ENCODE measurements at places on chromosomes 5 and 9.

- DNase-seq, result no peak
These were observed 25.0 kb upstream of the CAPSL start for GRCh38 chr5:35963381-35963843.

DNA sequence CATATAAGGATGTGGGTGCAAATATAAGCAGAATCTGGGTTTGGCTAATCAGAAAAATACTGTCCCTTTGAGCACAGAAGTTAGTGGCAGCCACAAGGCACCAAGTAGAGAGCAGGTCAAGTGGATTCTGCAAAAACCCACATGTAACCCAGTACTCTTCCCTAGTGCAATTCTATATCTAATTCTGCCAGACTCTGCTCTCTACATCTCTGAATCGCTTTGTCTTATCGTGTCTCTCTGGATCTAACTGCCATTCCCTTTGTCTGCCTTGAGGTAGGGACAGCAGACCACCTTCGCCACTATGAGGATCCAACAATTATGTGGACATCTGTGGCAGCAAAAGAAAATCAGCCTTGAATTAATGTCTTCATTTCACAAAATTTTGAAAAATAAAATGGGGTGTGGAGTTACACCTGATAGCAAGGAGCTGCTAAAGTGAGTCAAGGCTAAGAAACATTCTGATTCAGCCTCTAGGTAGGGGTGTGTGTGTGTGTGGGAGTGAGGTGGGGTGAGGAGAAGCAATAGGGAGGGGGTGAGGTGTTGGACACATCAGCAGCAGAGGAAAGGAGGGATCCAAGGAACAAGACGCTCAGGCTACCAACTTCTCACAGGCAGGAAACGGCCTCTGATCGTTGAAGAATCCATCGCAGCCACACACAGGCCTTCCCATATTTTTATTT is 33.7 kb upstream of the ZNF366 start:
- no peak for DNase-seq

GRCh38 chr9:127078988-127079387 is 43.4 kb downstream of the ANGPTL2 start:
- no peak for DNase-seq

GRCh38 chr5:150599917-150600511 is 40.4 kb upstream of the SYNPO start:
- DNase-seq, result no peak

GRCh38 chr5:16600397-16600796 is 16.4 kb downstream of the RETREG1 start:
- DNase-seq, result no peak

GRCh38 chr9:90365666-90366065 is 277.0 kb downstream of the DIRAS2 start:
- DNase-seq, result no peak

- no peak for DNase-seq
These were observed 69.6 kb downstream of the IL31RA start for GRCh38 chr5:55920784-55921183.

GRCh38 chr5:135978212-135978631 is 23.4 kb upstream of the LECT2 start:
- no peak for DNase-seq

DNA sequence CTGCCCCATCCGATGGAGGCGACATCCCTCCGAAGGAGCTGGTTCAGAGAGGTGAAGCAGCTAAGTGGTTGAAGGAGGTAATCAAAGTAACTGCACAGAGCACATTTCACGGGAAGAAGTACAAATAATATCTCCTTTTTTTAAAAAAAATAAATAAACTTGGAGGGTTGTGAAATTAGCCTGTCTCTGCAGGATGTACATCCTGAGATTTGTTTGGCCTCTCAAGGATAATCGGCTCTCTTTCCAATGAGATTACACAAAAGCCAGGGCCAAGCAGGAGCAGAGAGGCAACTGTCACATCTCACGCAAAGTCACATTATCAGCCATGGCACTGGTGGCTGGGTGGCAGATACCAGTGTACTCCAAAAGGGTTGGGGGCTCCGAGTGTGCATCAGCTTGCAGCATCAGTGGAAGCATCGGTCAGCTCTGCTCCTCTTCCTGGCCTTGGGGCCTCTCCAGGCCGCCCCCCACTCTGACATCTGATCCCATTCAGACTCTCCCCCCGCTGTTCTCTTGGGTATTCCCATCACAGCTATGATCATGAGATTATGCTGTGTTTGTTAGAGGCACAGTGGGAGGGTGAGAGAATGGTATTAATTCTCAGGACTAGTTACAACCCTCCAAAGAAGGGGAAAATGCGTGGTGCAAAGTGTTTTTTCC is 109.9 kb downstream of the UGCG start:
- DNase-seq, result no peak

DNA sequence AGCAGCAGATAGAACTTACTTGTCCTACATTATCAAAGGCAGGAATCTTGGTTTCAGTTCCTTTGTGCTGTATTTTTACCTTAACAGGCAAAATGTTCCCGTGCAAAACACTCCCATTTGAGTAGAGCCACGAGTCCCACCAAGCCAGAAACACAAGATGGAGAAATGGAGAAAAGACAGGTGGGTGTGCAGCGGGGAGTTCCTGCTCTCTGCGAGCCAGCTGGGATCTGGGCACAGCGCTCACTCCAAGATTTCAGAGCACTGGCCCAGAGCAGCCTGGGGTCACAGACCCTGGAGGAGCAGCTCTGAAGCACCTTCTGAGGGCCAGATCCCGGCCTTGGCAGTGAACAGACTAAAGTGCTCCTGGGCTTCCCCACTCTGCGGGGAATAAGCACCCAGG is 2.9 kb downstream of the UCK1 start:
- DNase-seq, result no peak

DNA sequence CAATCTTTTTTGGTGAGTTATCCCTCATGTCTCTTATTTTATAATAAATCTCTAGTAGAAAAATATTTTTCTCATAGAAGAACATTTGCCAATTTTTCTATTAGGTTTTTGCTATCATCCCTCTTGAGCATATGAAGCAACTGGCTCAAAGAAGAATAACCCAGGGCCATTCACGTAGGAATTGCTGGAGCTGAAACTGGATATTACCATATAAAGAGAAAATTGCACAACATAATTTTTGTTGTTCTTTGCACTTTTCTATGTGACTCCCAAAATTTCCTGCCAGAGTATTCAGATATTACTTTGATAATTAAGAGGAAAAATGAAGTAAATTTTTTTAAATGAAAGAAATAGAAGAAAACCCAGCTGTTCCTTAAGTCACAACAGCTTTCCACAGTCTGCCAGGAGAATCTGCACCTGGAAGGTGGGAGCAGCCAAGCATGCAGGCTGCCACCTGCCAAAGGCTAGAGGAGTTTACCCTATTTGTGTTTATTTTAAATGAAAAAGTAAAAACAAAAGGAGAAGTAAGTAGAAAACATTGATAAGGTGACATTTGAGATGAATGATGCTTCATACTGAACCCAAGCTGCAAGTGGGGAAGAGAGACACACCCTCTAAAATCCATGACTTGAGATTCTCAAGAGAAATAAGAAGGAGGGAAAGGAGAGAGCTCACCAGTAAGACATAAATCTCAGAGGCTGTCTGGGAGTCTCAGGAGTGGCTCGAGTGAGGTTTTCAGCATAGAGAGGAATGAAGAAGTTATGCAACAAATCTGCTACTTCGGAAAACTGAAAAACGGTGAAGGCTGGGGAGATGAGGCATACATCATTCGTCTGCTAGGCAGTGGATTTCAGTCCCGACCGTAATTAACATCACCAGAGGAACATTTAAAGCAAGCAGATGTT is 31.5 kb upstream of the FREM1 start:
- DNase-seq, result no peak

GRCh38 chr9:96620832-96621269 is 1.2 kb upstream of the CDC14B start:
- DNase-seq, result no peak

DNA sequence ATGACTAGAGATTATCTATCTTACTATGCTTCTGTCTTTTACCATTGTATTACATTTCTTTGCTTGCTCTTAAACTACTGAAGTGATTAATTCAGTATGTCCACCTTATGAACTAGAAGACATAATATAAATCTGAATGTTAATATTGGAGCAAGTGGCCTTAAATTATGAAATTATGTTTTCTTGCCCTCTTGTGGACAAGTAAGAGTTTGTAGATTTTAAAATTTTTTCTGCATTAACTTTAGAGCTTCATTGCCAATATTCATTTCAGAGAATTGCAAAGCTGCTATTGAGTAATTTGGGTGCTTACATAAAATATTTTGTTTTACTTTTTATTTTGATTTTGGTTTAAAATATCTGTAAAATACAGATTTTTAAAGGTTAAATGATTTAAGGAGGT is 55.3 kb downstream of the RANBP17 start:
- DNase-seq, result no peak

- DNase-seq, result no peak
These were observed 54.5 kb downstream of the OXCT1 start for GRCh38 chr5:41815663-41816229.

DNA sequence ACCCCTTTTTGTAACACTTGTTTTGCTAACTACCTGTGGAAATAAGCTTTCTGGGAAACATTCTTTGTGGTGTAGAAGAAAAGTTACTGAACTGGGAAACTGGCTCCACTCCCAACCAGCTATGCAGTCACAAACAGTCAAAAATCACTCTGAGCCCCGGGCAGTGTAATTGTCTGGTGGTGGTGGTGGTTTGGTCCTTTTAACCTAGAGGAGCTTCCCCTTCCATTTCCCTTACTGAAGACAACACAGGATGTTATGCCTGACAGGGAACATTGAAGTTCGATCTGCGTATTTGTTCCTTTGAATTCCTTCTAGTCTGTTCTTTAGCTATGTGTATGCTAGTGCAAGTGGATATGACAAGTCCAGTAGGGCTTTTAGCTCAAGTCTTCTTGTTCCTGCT is 56.8 kb upstream of the TBCA start:
- no peak for DNase-seq

DNA sequence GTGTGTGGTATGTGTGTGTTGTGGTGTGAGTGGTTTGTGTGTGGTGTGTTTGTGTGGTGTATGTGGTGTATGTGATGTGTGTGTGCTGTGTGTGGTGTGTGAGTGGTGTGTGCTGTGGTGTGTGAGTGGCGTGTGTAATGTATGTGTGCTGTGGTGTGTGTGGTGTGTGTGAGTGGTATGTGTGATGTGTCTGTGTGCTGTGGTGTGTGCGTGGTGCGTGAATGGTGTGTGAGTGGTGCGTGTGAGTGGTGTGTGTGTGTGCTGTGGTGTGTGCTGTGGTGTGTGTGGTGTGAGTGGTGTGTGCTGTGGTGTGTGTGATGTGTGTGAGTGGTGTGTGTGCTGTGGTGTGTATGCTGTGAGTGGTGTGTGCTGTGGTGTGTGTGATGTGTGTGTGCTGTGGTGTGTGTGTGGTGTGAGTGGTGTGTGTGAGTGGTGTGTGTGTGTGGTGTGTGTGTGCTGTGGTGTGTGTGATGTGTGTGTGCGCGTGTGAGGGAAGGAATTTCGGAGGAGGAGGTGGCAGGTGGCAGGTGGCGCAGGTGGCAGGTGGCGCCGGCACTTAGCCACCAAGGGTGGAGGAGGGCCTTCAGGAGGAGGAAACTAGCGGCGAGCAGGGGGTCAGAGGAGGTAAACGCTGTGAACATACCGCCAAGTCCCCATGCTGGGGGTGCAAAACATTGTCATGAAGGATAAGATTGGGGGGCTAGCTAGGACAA is 191.8 kb downstream of the MELK start:
- DNase-seq, result no peak

DNA sequence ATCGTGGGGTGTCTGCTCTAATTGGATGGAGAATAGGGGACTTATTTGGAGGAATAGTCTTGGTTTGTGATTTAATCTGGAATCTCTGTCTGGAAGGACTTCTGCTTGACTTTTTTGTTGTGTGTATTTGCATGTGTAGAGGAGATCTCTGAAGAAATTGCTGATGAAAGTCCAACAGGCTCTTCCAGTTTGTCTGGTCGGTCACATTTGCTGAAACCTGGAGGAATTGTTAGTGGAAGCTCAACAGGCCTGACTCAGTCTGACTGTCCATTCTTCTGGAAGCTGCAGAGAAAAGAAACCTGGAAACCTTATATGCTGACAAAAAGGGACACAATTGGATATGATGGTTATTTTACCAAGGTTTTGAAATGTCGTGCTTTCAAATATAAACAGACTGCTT is 33.4 kb upstream of the TENT2 start:
- DNase-seq, result no peak

GRCh38 chr5:132501961-132502931 is 11.7 kb upstream of the IRF1 start:
- DNase-seq, result no peak

DNA sequence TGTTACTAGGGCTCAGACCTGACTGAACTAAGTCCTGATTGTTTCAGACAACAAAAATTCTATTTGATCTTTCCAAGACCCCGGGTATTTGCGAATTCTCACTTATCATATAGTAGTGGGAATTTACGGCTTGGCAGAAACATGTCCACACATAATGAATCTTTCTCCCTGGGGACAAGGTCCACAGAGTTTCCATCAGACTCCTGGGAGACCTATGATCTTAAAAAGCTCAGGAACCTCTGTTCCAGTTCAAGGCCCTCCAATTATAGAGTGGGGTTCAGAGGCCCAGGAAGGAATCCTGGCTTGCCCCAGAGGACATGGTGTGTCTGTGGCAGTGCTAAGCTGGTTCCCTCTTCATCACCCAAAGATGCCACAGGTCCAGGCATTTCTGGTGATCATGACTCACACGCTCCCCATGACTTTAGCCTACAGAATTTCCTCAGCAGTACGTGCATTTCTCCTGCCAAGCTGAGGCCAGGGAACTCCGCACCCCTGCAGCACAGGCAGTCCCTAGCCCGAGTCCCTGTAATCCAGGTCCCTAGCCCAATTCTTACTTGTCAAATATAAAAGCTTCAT is 12.6 kb downstream of the RAPGEF1 start:
- no peak for DNase-seq

DNA sequence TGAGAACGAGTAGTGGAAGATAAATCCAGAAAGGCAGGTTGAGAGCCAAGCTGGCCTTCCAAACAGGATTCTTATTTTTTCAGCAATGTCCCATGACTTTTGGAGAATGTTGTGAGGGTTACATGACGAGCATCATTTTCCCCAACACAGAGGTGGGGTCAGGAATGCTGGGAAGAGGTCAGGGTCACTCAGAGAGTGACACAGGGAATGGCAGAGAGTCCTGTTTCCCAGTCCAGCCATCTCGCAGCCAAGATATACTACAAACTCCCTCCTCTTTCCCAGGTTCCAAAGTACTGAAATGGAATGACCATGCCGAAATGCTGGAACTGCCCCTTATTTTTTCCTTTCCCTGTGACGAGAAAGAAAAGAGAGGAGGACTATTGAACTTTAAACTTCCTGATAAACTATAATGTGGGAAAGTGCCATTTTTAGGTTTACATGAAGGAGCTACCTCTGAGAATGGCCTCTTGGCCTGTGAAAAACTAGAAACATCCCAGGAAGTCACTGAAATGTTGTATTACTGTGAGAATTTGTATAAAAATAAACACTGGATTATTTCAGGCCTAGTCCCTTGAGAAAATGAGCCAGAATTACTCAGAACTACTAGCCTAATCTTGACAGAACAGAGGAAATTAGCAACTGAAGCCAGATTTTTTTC is 420.4 kb downstream of the CETN3 start:
- no peak for DNase-seq

Data from CD4-positive, alpha-beta T cell treated with Interleukin-4 for 1 hour (primary cell).